ENCODE measurements at places on chromosomes 1 and 21. TPM values are rescaled to one million over a fixed set of nuclear protein-coding genes. Genes with fewer than 3 reads are reported as not detected.

LCE3C gene
- total RNA-seq = not detected

GRCh38 chr1:33133478-33134105 is 48.3 kb downstream of the TRIM62 start:
- DNase-seq = no peak

- DNase-seq = no peak
Observed at GRCh38 chr1:206651014-206651413, 15.7 kb downstream of the DYRK3 start.

- no peak for DNase-seq
Observed at GRCh38 chr1:217626321-217626720, 4.6 kb downstream of the GPATCH2 start.

GRCh38 chr1:41850029-41850428 is 68.7 kb downstream of the HIVEP3 start:
- DNase-seq = no peak

DNA sequence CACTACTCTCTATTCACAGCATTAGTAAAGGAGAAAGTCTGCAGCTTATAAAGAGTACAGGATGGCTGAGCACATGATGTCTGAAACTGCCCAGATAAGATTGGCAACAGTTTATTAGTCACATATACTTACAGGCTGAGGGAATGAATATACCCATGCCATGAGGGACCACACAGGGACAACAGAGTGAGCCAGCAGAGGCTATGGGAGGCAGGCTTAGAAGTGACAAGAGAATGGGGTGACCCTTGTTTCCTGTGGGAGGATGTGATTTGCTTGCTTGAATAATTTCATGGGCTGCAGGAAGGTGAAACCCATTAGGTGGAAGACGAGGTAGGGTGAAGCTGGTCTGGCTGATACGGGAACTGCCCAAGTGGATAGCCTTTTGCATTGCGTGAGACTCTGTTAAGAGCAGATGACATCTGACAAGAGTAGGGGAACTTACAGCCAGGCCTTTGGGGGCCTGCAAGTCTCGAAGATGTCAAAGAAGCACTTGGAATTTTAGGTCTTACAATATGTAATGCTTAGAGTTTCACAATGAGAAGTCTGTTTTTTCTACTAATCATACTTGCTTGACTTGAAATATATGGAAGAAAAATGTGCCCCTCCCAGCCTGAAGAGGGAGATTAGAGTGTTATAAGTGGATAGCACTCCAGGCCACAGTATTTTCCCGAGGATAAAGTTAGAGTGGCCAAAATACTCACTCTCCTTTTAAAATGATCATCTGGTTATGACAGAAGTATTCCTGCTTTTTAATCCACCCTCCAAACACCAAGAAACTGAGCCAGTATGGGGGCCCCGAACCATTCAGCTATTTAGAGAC is 34.6 kb upstream of the TNFSF4 start:
- DNase-seq = no peak

KCNJ10 gene
- total RNA-seq = not detected

ALX3 gene
- total RNA-seq = not detected

- no peak for DNase-seq
Observed at GRCh38 chr1:245678860-245679411, 524.2 kb downstream of the KIF26B start.

- no peak for DNase-seq
Observed at GRCh38 chr1:168343566-168343965, 62.9 kb downstream of the TBX19 start.

KCNJ9 gene
- 0.05 TPM for total RNA-seq

DNA sequence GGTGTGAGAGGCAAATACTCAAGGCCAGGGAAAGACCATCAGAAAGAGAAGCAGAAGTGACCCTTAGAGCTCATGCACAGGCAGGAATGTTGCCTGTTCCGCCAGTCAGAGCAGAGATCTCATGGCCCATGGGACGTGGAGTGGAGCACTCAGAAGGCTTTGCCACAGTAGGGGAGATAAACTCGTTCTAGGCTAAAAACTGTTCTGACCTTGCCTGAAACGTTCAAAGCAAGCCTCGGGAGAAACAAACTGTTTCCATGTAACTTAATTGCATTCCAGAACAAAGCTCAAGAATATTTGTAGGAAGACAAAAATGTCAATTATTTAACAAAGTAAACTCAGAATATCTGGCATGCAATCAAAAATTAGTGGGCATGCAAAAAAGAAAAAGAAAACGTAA is 20.7 kb upstream of the SLC19A1 start:
- DNase-seq = no peak

Measured in left ventricle myocardium inferior (tissue), 1 donor.